Uterine smooth muscle cell (primary cell): ENCODE measurements at places on chromosomes 13 and 19. TPM values are rescaled to one million over a fixed set of nuclear protein-coding genes. Genes with fewer than 3 reads are reported as not detected.

The SOX1 gene
- not detected in 2 replicates for total RNA-seq

The CATSPERD gene
- total RNA-seq: not detected in 2 replicates

The PLIN4 gene
- total RNA-seq: 0.55 and 4.0 TPM in 2 replicates

The SPPL2B gene
- 38.5 and 39.9 TPM in 2 replicates for total RNA-seq

The TINCR gene
- 0.12 and 0.22 TPM in 2 replicates for total RNA-seq

The ZNF90 gene
- total RNA-seq: 3.1 and 3.7 TPM in 2 replicates
